ENCODE measurements at places on chromosomes 3 and 15.

DNA sequence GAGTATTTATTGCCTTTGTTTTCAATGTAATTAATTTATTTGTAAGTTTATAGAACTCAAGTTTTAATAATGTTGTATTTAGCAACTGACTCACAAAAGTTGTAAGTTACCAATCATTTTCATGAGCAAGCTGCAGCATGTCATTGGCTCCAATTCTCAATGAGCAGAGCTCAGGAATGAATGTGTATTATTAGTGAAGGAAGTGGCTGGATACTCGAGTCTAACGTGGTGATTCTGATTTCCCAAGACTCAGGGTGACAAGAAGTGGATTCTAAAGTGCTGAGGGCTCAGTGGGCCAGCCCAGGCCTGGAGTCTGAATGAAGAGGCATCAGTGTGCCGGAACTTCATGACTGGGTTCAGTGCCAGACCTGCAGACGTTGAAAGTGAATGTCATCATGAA is 39.6 kb downstream of the CLDN11 start:
- no peak for DNase-seq

GRCh38 chr15:35690698-35691116 is 144.7 kb upstream of the DPH6 start:
- DNase-seq: no peak

GRCh38 chr15:51105430-51106016 is 10.8 kb upstream of the TNFAIP8L3 start:
- DNase-seq: no peak

DNA sequence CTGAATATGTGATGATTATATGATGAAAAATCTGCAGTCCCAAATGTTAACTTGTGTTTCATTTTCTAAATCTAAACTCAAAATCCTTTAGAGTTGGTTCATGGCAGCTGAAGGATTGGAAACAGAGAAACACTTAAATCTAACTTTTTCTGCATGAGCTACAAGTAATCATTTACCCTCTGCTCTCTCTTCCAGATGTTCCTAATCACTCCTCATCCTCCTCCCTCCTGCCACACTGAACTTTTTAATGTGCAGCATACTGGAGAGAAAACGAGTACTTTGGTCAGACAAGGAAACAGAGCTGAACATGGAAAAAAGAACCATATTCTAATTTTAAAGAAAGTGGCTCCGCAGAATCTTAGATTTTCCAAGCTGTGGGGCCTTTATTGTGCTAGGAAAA is 321.2 kb upstream of the COL8A1 start:
- no peak for DNase-seq

DNA sequence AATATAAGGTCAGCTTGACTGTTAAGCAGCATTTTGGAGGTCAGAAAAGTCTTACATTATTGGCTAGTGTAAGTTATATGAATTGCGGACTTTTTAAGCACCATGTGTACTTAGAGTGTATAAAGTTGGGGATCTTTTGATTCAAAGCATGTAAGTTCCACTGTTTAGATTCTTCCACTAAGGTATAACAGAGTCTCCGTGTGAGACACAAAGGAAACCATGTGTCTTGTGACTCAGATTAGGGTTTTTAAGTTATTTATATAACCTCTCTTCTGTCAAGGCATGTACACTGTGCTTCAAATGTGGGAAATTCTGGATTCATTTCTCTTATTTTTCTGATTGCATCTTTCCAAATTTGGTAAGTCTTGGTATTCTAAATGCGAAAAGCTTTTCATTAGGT is 143.5 kb upstream of the SOX2 start:
- no peak for DNase-seq

GRCh38 chr3:29889215-29889614 is 608.3 kb downstream of the RBMS3 start:
- no peak for DNase-seq

DNA sequence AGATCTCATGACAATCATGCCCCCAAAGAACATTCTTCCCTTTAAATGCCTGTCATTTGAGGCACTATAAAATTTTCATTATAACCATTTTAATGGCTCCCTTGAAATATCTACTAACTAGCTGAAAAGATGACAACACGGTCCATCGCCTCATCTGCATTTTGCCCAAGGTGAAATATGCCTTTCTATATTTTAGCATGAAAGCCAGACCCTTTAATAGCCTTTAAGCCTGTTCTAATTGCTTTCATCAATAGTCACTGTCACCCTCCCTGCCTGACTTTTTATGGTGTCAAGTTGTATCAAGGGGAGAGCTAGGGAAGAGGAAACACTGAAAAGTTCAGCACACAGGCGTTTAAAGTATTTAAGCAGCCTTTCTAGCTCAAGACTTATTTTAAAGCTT is 144.1 kb upstream of the PRICKLE2 start:
- DNase-seq: no peak

DNA sequence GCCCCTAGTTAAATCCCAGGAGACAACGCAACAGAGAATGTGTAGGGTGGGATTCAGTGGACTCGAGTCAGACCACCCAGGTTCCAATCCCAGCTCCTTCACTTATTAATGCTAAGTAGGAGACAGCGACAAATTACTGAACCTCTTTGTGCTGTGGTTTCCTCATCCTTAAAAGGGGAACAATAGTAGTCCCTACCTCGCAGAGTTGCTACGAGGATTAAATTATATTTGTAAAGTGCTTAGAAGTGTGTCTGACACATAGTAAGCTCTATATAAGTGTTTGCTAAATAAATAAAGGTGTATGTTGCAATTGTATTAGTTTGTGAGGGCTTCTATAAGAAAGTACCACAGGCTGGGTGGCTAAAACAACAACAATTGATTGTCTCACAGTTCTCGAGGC is 58.0 kb upstream of the PPARG start:
- DNase-seq: no peak

GRCh38 chr3:174083706-174084105 is 686.2 kb downstream of the NLGN1 start:
- DNase-seq: no peak

GRCh38 chr3:49952924-49953323 is 13.0 kb downstream of the RBM6 start:
- DNase-seq: no peak

- DNase-seq: no peak
These were observed 21.0 kb downstream of the RFT1 start for GRCh38 chr3:53109190-53109589.

GRCh38 chr3:5057272-5057671 is 64.8 kb upstream of the ARL8B start:
- no peak for DNase-seq

DNA sequence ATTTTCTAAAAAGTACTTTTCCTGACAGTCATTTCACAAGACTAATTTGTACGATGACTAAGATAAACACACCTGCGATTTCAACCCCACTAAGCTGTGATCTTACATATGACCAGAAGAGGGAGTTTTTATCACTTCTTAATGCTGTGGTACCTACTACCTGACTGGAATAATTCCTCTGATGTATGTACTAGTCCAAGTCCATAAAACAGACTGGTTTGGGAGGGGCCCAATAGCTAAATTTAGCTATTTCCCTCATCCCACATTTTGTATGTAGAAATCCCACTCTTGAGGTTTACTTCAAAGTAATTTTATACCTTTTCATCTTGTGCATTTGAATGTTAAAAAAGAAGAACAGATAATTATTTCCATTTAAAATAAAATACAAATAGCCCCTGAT is 49.7 kb upstream of the SCAANT1 start:
- no peak for DNase-seq

GRCh38 chr3:134357261-134357913 is 16.9 kb downstream of the AMOTL2 start:
- peak; percentile 32 for DNase-seq

DNA sequence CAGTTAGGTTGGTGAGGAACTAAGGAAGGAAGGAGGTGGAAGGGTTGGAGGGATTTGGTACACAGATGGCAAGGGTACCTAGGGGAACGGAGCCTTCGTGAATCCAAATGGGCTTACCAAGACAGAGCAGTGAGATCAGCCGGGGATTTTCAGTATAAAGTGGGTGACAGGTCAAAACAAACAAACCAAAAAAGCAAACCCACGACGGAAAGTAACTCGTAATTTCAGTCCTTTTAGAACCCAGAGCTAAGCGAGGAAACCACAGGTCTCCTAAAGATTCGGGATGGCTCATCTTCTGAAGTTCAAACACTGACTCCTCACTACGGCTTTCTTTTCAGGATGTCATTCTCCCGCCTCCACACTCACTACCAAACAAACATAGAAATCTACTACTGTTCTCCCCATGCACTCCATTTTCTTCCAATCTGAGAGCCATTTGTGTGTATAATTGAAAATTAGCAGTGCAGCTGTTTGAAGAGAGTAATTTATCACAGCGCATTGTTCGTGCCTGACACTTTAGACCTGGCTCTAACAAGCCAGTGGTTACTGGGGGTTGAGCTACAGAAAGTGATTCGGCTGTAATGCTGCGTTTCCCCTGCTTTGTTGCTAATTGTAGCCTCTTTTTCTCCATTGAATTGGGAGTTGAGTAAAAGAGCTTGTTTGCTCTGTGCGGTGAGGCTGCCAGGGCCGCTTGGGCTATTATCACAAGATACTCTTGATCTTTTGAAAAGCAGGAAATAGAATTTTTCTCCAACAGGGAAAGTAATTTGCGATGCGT is 64.7 kb upstream of the CCDC39 start:
- no peak for DNase-seq

DNA sequence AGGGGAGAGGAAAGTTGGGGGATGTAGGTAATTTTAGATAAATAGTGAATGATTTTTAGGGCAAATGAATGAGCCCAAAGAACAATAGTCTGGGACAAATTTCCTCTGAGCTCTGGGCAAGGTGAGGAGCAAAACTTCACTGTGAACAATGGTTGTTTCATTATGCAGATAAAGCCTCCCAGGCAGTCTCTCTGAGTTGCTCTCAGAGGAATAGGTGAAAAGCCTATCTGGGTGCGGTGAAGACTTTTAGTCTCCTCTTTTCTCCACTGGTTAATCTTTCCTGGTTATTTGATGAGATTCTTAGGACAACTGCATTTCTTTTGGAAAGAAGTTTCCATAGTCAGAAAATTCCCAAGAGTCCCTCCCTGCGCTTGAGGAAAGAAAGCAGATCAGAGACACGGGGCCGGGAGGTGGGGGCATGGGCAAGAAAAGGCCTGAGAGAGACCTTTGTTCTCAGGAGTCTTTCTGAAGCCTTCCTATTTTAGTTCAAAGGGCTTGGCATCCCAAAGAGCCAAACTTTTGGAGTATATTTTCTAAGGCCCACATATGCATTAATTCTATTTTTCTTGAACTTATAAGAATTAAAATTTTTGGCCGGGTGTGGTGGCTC is 353.6 kb upstream of the SLCO3A1 start:
- DNase-seq: no peak

DNA sequence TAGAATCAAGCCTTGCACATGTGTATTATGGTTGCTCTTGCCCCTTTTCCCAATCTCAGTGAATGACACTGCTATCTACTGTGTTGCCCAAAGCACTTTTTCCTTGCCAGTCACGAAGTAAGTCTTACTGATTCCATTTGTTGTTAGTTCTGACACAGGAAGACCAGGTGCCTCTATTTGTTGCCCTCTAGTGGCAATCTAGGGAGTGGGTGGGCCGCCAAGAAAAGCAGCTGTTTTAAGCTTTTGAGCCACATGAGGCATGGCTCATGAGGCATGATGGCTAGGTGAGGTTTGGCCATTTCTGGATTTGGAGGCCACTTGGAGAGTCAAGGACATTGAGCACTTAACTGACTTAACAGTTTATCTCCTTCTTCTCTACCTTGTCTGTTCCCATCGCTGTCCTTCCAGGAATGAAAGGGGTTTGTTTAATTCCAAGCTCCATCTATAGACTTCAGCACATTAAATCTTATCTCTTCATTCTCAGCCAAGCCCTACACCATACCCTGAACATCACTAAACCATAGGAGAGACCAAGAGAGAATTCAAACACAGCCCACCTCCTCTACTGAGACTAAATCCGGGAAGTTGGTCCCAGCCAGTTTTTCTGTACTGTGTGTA is 103.1 kb downstream of the HCN4 start:
- no peak for DNase-seq

DNA sequence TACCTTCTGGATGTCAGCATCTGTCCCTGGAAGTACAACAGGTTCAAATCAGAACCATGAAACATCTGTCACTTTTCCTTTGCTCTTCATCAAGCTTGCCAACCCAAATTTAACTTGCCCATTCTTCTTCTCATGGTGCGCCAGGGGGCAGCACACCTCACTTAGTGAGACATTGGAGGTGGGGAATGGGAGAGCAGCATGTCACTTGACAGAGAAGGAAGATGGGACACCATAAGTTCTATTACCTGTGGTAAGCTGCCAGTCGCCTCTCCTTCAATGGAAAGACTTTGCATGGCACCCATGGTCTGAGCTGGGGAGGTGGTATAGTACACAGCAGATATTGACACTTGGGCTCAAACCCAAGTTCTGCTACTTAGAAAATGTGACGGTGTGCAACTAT is 2.9 kb downstream of the SCN5A start:
- no peak for DNase-seq

DNA sequence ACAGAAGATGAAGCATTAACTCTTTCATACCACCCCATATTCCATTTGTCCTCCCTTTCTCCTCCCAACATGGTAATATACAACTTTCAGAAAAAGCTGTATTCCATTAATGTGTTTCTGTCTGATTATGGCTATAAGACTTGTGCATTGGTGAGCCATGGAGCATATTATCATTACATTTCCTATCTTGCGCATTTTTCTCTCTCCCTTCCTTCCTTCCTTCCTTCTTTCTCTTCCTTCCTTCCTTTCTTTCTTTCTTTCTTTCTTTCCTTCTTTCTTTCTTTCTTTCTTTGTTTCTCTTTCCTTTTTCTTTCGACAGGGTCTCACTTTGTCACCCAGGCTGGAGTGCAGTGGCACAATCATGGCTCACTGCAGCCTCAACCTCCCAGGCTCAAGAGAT is 25.5 kb upstream of the PDE8A start:
- no peak for DNase-seq

DNA sequence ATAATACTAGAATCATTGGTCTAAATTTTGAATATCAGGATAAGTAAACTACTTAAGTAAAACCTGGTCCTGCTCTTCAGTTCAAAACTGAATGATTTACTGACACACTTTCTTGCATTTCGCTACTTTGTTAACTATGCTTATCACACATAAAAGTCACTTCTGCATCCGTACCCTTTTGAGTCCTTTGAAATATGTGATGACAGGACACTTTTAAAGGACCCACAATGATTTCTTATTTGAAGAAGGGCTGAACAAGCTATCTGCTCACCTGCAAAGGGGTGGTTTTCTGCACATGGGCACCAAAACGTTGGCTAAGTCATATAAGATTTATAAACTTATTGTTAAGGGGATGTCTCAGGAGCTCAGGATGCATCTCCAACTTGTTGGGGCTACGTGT is 15.0 kb downstream of the GATM start:
- DNase-seq: no peak

DNA sequence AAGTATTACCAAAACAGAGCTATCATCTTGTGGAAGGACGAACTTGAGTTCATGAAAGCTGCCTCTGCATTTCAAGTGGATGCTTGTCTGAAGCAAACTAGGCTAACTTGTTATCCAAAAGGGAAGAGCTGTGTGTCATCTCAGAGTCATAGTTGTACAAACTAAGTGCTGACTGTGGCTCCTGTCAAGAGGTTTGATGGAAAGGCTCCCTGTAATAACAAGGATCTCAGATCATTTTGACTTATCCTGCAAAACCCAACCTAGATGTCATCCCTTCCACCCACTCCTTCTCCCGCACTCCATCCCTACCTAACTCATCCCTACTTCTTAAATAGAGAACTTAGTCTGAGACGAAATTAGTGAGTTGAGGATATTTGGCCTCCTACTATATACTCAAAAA is 110.8 kb downstream of the NR2E3 start:
- DNase-seq: no peak

GRCh38 chr15:61106044-61106834 is 122.9 kb downstream of the RORA start:
- DNase-seq: no peak

Measured in lower lobe of right lung (tissue), 2 donors.